Fibroblast of gingiva (primary cell): ENCODE measurements at places on chromosomes 2 and 18.
A peak's percentile ranks its signal among the peaks of the same experiment; 100 is the strongest.

- no peak for DNase-seq
Observed at GRCh38 chr2:179910735-179911113, 49.3 kb upstream of the ZNF385B start.

GRCh38 chr2:95171902-95172301 is 6.3 kb downstream of the ZNF2 start:
- DNase-seq, result no peak

DNA sequence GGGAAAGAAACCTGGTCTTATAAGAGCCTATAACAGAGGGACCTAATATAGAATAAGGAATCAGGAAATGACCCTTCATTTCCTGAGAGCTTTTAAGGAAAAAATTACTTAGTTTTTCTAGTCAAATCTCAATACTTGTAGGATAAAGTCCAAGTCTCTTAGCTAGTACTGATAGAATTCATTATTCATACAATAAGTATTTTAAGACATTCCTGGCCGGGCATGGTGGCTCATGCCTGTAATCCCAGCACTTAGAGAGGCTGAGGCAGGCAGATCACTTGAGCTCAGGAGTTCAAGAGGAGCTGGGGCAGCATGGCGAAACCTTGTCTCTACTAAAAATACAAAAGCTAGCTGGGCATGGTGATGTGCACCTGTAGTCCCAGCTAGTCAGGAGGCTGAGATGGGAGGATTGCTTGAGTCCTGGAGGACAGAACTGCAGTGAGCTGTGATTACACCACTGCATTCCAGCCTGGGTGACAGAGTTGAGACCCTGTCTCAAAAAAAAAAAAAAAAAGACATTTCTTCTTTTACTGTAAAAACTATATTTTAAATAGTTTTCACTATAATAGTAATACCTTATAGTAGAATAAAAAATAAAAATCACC is 3.2 kb downstream of the RAB3GAP1 start:
- DNase-seq, result peak; percentile 62

- DNase-seq, result no peak
Observed at GRCh38 chr2:12605936-12606335, 110.8 kb upstream of the TRIB2 start.

GRCh38 chr2:90069290-90069894 is 1377.9 kb downstream of the RPIA start:
- DNase-seq, result no peak

DNA sequence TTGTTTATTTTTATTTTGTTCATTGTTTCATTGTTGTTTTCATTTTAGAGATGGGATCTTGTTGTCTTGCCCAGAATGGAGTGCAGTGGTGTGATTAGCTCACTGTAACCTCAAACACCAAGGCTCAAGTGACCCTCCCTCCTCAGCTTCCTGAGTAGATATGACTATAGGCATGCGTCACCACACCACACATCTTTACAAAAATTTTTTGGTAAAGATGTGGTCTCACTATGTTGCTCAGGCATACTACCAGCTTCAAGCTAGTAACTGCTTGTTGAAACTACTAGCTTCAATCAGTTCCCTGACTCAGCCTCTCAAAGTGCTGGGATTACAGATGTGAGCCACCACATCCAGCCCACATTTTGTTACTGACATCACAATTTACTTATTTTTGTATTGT is 14.8 kb downstream of the FAM237A start:
- DNase-seq, result no peak

DNA sequence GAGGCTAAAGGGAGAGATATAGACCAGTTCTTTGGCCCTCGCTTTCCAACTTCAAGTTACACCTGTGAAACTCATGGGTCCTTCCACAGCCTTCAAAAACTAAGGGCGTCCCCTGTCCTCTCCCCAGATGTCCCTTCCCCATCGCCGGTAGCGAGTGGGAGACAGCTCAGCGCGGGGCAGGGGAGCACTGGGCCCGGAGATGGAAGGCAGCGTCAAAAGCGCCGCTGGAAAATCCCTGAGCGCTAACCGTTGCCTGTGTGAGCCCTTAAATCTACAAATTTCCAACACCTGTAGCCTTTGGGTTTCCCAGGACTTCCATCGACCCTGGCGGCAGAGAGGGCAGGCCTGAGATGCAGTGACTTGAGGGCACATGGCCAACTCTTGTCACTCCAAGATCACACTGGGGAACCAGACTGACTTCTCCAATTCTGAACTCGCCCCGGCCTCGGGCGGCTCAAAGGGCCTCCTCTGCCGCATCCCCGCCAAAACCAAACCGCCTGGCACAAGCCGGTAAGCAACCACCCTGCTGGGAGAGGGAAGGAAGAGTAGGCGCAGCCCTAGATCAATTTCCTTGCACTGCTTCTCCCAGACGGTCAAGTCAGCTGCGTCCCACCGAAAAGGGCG is 879 bp upstream of the EPAS1 start:
- no peak for DNase-seq

GRCh38 chr2:12341920-12342319 is 374.8 kb upstream of the TRIB2 start:
- DNase-seq, result no peak

- no peak for DNase-seq
Observed at GRCh38 chr2:70926042-70926441, 9.7 kb upstream of the ATP6V1B1 start.

DNA sequence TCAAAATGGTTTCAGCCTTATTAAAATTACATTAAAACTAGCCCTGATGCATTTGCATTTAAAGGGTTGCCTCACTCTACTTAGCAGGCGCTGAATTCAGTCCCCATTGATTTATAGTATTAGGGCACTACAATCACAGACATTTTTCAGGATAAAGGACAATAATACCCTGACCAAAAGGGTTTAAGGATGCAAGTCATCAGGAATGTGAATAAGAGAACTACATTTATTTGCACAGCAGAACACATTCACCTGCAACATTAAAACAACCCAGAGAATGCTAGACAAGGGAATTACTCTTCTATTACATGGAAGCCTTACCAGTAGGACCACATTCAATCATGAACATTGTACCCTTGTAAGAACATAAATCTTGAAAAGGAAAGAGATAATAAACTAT is 93.6 kb downstream of the TCF4 start:
- no peak for DNase-seq

DNA sequence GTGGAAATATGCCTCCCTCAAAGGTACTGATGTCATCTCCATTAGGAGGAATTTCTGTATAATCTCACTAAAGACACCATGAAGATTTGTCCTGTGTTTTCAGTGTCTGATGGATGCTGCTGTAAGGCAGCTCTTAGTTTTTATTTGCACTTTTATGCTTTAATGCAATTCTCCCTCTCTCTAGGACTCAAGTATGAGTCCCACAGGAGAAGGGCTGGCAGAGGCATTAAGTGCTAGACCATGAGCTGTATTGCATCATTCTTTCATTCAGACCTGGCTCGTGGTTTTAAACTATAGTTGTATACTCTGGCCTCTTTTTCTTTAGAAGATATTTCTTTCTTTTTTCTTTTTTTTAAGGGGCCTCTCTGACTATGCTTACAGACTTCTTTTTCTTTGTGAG is 805.6 kb downstream of the DPP10 start:
- DNase-seq, result no peak

GRCh38 chr18:79508565-79509535 is 113.1 kb downstream of the NFATC1 start:
- DNase-seq, result no peak

GRCh38 chr2:38037325-38037724 is 38.6 kb downstream of the CYP1B1 start:
- peak; percentile 78 for DNase-seq

DNA sequence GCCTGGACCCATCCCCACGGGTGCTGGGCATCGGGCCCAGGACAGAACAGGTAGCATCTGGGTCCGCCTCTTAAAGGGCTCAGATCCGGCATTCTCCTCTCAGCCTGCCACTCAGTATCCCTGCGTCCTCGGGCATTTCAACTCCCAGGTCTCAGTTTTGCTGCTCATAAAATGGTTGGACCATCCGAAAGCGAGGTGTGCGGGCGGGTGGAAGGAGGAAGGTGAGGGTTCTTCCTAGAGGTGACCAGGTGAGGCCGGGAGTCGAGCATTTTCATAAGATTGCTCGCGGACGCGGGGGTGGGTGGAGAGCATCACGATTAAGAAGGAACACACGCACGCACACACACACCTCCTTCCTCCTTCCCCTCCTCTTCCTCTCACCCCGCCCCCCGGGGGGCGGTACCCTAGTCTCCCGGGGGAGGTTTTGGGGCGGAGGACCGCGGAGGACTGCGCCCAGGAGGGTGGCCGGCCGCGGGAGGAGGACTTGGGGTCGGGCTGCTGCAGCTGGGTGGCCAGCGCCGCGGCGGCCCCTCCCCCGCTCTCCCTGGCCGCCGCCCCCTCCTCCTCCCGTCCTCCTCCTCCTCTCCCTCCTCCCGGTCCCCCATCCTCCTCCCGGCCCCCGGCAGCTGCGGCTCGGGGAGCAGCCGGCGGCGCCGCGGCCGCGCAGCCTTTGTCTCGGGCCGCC is 97.9 kb upstream of the GPR45 start:
- no peak for DNase-seq

DNA sequence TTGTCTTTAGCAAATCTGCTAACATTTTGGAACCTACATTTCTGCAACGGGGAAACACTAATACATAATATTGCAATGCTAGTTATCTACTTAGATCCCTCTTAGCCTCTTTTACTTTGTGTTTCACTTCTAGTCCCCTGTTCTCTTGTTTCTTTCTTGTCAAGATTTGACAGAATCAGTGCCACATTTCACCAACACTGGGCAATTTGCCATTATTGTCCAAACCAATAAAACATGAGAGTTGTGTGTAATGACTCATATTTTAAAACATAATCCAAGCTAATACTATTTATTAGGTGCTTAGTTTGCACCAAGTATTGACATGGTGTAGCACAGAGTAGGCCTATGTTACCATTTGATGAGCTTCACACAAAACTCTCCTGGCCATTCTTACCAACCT is 33.7 kb upstream of the ACVR1C start:
- DNase-seq, result no peak

GRCh38 chr18:38250971-38251370 is 685.4 kb upstream of the CELF4 start:
- DNase-seq, result no peak

- DNase-seq, result no peak
Observed at GRCh38 chr2:156486614-156487013, 50.4 kb downstream of the GPD2 start.

- DNase-seq, result no peak
Observed at GRCh38 chr2:288758-289361, 969 bp upstream of the ALKAL2 start.

DNA sequence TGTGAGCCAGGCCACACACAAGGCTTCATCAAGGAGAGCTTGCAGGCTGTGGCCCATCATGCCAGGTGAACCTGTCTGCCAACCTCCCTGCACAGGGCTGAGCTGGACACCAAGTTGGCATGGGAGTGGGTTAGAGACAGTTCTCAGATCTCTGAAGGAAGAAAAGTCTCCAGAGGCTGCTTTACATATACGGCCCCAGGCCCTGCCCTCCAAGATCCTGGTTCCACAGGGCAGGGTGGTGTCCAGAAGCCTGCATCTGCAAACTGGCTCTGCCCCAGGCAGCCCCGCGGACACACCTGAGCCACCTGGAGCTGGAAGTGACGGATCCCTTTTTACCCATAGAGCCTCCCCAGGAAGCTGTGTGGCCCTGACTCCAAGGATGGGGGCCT is 24.2 kb upstream of the HES6 start:
- DNase-seq, result no peak

DNA sequence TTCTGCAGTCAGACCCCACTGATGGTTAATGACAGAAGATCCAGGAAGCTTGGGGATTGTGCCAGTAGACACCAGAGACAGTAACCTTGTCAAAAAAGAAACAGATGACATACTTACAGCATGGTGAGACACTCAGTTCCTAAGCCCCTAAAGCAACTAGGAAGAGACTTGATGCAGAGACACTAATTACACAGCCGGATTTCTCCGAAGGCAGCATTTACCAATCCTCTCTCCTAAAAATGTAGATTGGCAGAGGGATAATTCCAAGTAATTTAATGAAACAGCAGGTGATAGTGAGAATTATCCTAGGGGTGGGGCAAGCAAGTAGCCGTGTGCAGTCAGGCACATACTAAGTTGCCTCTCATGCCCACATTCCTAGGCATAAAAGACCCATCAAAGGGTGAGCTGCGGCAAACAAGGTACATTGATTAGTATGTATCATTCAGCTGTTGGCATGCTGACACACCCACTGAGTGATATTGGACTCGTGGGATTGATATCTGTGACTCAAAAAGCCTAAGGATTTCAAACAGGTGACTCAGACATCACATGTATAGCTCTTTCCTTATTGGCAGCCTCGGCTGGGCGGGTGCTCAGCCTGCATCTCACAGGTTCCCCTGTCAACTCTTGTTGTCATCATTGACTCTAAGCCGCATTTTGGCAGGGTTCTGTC is 296.7 kb upstream of the ATP5MC3 start:
- DNase-seq, result no peak

DNA sequence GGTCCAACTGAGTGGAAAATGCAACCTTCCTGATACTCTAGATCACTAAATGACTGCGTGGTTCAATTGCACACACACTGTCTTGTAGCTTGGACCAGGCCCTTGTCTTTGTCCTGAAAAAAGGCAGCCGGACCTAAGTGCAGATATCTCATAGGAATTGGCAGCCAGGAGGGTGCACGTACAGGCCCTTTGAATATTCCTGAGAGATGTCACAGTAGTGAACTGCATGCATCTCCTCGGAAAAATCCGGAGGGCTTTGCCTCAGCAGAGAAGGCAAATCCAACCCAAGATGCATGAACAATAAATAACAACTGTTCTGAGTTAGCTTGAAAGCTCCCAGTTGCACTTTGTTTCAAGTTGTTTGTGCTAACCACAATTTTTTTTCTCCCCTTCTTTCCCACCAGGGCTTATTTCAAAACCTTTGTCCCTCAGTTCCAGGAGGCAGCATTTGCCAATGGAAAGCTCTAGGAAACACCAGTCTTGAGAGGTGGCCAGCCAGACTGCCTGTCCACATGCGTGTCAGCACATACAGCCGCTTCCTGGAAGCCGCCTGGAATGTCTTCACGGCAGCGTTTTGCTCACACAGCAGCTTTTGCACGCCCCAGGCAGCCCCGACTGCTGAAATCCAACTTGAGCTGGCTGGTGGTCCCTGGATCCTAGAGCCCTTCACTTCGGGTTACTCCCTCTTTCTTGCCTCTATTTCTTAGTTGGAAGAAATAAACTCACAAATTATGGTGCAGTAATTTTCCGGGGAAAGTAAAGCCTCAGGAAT is 54.4 kb upstream of the FOSL2 start:
- peak; percentile 98 for DNase-seq

DNA sequence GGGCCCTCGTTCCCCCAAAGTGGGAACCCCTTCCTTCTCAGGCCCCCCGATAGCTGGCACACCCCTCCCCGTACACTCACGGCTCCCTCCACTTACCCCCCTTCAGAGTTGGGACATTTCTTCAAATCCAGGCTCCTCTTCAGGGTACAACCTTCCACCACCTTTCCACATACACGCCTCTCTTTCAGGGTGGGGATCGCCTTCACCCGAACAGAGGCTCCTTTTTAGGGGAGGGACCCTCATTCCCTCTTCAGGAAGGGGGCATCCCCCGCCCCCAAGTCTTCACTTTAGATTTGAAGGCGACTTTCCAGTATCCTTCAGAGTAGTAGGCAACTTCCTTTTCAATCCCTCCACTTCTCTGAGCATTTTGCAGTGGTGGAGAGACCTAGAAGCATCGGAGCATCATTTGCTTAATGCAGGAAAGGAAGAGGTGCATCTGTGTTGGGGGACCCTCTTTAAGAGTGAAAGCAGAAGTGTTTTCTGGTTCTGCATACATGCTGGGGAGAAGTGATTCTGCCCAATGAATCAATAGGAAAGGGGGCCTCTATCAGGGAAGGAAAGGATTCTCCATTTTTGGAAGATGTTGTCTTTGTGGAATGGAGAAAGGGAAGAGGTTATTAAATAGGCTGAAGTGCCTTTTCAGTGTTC is 845 bp downstream of the EML4 start:
- no peak for DNase-seq

- DNase-seq, result no peak
Observed at GRCh38 chr2:233668605-233669260, 3.0 kb upstream of the UGT1A9 start.

GRCh38 chr2:15603044-15603765 is 11.5 kb downstream of the DDX1 start:
- no peak for DNase-seq
